Memory B cell (primary cell): ENCODE measurements at places on chromosomes 6 and 20.
A peak's percentile ranks its signal among the peaks of the same experiment; 100 is the strongest.

DNA sequence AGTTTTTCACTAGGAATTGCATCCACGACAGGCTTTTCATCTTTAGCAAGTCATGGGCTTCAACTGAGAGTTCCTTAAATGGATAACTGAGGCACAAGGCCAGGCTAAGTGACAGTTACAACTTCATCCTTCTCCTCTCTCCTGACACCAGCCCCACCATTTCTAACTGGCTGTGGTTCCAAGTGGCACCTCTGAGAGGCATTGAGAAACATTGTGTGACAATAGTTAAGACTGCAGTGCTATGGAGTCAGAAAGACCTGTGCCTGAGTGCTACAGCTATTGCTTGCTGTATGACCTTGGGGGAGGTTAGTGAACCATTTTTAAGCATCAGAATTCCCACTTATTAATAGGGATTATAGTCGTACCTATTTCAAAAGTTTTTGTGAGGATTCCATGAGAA lies 26.2 kb upstream of the MLIP start:
- H3K36me3 ChIP-seq, result no peaks in the 10 kb centered on the region
- no peak for DNase-seq
- H3K4me1 ChIP-seq, result no peaks in the 10 kb centered on the region
- no peak overlapping the region for H3K4me3 ChIP-seq
- H3K27ac ChIP-seq, result no peak overlapping the region

DNA sequence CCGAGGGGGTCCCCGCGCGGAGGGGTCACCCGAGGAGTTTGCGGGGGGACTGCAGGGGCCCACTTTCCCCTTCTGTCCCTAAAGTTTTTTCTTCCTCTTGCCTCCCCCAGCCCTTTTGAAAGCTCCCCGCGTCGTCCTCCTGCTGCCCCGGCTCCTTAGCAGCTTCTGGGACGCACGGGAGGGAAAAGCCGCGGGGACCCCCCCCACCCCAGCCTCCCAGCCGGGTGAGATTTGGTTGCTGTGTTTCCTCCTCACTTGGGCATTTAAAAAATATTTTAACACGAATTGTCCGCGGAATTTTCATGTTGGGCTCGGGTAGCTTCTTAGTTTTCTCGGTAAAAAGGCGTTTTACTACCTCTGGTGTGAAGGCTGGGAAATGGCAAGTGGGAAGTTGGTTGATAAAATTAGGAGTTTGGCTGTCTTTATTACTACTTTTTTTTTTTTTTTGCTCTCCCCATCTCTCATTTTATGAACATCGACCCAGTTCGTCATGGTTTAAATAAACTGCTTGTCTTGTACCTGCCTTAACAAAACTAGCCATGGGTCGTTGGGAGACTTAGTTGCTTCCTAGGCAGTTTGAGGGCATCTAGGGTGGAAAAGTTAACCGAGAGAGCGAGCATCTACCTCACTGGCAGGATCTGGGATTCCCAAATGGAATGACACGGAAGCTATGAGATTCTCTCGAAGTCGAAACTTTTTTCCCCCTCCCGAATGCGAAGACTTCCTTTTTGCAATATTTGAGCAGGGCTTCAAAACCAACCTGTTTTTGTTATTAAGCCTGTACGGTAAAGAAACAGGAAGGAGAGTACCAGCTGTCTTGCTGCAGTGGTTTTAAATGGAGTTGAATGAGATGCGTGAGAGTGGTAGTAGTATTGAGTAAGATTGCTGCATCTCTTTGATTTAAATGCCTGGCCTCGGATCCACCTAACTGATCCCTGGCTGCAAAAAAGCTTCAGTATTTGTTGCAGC lies 868 bp downstream of the NCOA3 start:
- peak overlapping the region; percentile 98 for H3K27ac ChIP-seq
- peaks cover 13% of the 10 kb centered on the region for H3K36me3 ChIP-seq
- no peaks in the 10 kb centered on the region for H3K27me3 ChIP-seq
- H3K4me1 ChIP-seq, result peaks cover 38% of the 10 kb centered on the region

DNA sequence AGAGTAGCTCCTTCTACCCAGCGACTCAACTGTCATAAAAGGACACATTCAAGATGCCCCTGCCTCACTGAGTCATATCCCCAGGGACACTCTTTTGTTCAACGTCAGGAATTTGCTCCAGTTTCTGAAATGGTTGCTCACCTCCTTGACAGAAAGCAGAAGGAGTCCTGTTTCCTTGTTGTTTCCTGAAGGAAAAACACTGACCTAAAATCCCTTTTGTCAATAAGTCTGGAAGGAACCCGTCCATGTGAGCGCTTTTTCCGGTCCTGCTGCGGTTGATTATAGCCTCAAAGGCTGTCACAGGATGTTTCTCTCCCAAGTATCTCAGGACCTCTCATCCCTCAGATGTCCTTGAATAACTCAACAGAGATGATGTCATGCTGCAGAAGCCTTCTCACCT lies 113.6 kb upstream of the PLEKHG1 start:
- no peaks in the 10 kb centered on the region for H3K36me3 ChIP-seq
- no peaks in the 10 kb centered on the region for H3K4me1 ChIP-seq
- no peak overlapping the region for H3K4me3 ChIP-seq

DNA sequence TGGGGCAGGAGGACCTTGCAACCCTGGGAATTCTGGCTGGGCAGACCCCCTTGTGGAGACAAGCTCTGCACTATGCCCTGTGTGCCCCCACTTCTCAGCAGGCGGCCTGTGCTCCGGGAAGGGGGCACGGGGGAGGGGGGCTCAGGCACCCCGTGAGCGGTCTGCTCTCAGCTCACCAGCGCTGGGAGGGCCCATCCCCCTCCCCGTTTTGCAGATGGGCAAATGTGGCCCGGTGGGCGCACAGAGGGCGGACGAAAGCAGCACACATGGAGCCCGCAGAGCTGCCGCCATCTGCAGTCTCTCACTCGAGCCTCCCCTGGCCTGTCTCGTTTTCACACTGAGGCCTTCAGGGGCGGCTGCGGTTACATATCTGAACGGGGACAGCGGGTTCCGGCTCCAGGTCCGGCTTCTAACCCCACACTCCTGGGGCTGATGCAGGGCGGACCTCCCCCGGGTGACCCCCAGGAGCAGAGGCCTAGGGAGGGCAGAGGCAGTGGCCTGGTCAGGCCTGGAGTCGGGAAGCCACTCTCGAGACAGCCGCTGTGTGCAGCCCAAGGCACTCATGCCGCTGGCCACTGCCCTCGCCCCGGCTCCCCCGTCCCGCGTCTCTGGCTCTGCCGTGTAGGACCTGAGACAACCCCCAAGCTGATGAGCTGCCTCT lies 13.9 kb downstream of the CHRNA4 start:
- H3K36me3 ChIP-seq, result no peaks in the 10 kb centered on the region

DNA sequence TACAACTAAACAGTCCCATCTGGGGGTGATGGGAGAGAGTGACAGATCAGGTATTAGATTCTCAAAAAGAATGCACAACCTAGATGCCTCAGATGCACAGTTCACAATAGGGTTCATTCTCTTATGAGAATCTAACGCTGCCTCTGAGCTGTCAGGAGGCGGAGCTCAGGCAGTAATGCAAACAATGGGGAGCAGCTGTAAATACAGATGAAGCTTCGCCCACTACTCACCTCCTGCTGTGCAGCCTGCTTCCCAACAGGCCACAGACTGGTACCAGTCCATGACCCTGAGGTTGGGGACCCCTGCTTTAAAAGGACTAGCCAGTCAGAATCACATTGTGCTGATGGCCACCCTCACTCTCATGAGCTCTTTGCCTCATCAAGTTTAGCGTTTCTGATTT lies 247.0 kb upstream of the KCNQ5 start:
- H3K4me1 ChIP-seq, result peaks cover 10% of the 10 kb centered on the region
- H3K4me3 ChIP-seq, result no peak overlapping the region
- no peaks in the 10 kb centered on the region for H3K27me3 ChIP-seq
- no peak overlapping the region for H3K27ac ChIP-seq
- no peak for DNase-seq

DNA sequence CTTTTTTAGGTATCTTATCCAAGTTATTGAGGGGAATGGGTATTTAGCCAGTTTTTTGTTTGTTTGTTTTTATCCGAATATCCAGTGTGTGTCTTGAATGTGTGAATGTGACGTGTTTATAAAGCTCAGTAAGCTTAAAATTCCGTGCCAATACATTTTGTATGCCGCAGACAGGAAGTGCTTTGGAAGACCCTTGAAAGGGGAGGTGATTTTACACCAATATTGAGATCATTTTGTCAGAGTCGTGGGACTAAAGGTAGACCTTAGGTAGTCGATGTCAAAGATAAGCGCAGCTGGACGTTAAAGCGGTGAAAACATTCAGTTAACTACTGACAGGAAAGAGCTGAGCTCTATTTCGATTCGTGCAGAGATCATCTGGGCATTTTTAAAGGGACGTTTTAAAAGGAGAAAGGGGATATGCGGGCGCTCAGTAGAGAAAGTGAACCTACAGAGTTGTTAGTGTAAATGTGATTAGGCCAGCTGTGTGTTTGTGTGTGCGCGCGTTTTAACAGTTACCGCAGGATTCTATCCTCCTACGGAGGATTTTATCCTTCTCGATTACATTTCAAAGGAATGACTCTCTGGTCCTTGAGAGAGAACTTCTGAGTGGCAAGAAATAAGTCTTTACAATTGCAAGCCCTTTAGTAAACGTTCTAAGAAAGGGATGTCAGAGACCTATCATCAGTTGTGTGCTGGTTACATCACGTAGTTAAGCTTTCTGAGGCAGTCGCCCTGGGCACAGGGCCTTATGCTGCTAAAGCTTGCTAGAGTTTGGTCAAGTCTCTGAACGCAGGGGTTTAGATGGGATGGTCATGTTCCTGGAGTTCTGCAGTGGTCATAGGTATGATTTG lies 625 bp upstream of the ECHDC1 start:
- H3K36me3 ChIP-seq, result peaks cover 3% of the 10 kb centered on the region
- no peak overlapping the region for H3K27ac ChIP-seq
- H3K4me3 ChIP-seq, result no peak overlapping the region
- no peaks in the 10 kb centered on the region for H3K27me3 ChIP-seq
- peaks cover 14% of the 10 kb centered on the region for H3K4me1 ChIP-seq

- H3K4me1 ChIP-seq, result no peaks in the 10 kb centered on the region
- peak overlapping the region; percentile 40 for H3K27ac ChIP-seq
- DNase-seq, result no peak
These were observed 10.2 kb downstream of the SPAG4 start for GRCh38 chr20:35625584-35626385.

DNA sequence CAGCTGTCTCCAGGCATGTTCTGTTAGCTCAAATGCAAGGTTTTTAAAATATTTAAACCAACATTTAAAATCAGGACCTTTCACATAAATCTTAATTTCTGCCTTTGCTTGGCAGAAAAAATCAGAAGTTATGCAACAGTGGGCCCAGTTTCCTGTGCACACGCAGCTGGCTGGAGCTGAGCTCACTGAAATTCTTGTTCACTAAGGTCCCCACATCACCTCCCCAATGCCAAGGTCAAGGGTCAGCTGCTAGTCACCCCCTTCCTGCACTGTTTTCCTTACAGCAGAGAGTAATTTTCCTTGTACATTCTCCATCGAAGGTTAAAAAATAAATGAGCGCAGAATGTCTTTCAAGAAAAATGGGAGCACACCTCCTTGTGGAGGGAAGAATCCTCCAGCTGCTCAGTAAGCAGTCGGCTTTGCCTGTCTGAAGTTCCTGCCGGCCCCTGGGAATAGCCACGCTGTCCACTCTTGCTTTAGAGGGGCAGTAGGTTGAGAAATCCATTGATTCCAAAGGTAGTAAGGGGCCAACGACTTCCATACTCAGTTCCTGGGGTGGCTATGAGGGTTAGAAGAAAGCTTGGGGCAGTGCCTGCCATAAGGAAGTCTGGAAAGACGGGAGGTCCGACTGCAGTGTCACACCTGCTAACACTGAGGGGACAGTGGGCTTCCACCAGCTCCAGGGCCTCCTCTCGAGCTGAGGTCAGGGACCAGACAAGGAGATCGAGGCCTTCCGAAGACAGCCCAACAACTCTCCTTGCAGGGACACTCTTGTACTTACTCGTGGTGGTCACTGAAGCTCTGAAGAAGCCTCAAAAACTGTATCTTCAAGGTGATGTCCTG lies 56.8 kb downstream of the MYH7B start:
- peaks cover 16% of the 10 kb centered on the region for H3K4me1 ChIP-seq
- no peak overlapping the region for H3K4me3 ChIP-seq
- no peak overlapping the region for H3K27ac ChIP-seq
- DNase-seq, result no peak
- H3K27me3 ChIP-seq, result no peaks in the 10 kb centered on the region

GRCh38 chr20:62402456-62403150 lies 4.5 kb downstream of the CABLES2 start:
- peaks cover 25% of the 10 kb centered on the region for H3K4me1 ChIP-seq
- H3K27me3 ChIP-seq, result no peaks in the 10 kb centered on the region
- H3K27ac ChIP-seq, result no peak overlapping the region
- no peak for DNase-seq

DNA sequence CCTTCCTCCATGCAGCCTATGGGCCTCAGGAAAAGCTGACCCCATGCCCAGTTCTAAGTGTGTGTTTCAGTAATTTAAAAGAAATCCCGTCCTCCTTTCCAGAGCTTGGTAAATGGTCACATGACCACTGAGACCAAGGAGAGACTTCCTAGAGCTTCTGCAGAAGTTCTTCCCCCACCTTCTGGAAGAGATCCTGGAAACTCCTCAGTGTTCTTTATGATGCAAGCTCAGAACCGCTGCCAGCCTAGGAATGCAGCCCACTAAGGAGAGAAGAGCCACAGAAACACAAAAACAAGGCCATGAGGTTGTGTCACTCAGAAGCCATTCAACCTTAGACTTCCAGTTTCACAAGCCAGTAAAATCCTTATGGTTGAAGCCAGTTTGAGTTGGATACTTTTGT lies 348.4 kb downstream of the TPBG start:
- no peaks in the 10 kb centered on the region for H3K36me3 ChIP-seq
- no peak overlapping the region for H3K4me3 ChIP-seq
- H3K27ac ChIP-seq, result no peak overlapping the region
- no peak for DNase-seq
- H3K27me3 ChIP-seq, result peaks cover 4% of the 10 kb centered on the region

DNA sequence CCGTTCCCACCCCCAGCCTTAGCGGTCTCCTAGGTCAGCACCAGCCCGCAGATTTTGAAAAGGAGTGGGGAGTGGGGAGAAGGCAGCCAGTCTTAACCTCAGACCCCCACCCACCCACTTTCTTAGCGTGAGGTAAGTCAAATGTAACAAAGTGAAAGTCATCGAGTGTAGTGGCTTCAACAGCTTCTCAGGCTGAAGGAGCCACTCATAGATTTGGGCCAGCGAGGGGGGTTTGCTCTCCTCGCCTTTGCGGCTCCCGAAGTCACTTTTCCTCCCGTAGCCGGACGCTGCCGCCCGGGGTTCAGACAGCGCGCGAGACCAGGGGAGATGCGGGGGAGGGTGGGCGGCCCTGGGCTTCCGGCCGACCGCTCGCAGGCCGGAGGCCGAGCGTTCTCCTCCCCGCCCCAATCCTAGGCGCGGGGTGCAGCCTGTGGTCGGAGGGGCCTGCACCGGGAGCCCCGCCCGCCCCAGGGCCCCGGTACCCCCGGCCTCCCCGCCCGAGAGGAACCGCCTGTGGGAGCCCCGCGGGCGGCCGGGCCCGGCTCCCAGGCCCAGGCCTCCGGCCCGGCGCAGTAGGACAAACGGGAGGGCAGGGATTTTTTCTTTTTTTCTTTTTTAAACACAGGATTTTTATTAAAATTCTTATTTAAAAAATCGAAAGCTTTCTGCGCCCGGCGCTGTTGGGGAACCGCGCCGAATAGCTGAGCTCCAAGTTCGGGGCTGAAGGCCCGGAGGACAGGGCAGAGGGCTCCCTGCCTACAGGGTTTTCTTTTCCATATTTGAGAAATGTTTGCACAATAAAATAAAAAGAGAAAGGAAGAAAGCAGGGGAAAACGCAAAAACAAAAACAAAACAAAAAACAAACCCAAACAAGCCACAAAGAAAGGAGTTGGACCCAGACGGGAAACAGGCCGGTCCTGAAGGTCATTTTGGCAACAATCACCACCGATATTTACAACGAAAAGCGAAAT lies 3.2 kb downstream of the NKX2-2 start:
- peaks cover 13% of the 10 kb centered on the region for H3K4me1 ChIP-seq
- no peaks in the 10 kb centered on the region for H3K36me3 ChIP-seq
- H3K4me3 ChIP-seq, result peak overlapping the region; percentile 59
- peaks cover 16% of the 10 kb centered on the region for H3K27me3 ChIP-seq
- no peak for DNase-seq
- no peak overlapping the region for H3K27ac ChIP-seq
